ENCODE measurements at places on chromosomes 2 and 18.

- no peak for DNase-seq
Measured at GRCh38 chr18:35491700-35492077, 6.1 kb downstream of the INO80C start.

DNA sequence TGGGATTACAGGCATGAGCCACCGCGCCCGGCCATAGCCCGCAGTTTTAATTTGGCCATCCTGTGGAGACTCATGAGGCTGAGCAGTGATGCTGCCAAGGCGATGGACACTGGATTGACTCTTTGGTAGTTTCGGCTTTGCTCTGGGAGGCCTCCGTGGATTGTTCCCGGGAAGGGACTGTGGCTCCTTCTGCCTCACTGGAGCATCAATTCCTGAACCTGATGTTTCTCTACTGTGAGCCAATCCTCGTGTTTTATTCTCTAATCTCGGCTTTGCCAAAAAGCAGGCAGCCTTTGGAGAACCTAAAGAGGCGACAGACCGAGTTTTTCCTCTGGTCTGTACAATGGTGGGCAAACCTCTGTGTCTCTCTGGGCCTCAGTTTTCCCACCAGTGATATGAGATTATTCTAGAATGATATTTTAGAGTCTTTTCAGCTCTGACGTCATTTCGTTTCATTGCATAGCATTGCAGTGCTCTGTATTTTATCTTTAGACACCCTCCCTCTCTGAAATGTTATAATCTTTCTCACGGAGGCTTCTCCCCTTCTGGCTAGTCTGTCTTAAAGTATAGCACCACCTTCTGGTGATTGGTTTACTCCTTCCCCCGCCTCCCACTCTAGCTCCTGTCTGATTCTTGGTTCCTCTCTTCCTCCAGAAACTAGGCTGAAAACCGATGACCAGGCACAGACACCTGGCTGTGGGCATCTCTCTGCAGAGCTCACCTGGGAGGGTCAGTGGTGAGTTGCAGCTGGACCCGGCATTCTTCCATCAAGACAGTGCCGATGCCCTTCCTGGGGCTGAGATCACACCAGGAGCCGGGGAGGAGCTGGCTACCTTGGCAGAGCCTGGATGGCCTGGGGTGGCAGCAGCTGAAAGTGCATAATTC lies 341.3 kb downstream of the MYCN start:
- DNase-seq = no peak

DNA sequence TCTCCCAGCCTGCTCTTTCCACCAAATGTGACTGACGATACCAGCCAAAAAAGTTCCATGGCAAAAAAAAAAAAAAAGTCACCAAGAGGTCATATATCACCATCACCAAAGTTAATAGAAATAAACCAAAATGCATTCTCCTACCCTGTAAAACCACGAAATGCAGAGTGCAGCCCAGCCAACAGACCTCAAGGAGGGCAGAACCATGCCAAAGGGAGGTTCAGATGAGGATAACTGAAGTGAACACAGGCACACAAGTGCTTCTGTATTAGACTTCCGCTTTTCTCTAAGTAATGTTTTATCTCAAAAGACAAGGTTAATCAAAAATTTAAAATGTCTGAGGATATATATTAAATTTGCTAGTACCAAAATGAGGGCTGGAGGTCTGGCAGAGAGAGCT lies 5.5 kb downstream of the SERPINE2 start:
- DNase-seq = no peak

GRCh38 chr2:103179798-103180197 lies 418.0 kb downstream of the TMEM182 start:
- no peak for DNase-seq

- no peak for DNase-seq
Measured at GRCh38 chr2:145723872-145724271, 1204.0 kb upstream of the ZEB2 start.

GRCh38 chr18:45381282-45381681 lies 234.0 kb upstream of the SLC14A2 start:
- no peak for DNase-seq

DNA sequence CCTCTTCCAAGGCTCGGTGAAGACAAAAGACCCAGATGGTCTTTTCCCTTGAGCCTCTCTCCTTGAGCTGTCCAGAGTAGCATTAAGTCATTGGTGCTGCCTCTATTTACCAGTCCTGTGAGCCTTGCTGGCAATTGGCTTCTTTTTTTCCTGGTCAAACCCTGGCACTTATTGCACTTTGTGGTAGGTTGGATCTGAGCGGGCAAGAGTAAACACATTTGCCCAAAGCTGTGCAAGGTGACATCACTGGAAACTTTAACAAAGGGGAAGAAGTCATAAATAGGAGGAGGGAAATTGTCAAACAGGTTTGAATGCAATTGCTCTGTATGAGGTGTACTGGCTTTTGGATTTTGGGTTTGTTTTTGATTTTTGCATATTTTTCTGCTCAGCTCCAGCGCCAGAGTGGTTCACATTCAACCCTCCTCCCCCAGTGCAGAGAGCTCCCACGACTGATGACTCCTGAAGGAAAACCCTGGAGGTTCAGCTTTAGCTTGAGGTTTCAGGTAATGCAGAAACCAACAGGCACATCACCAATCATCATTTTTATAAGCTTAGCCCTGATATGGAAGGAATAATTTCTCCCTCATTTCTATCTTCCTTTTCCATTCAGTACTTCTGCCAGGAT lies 8.3 kb downstream of the KCNE4 start:
- no peak for DNase-seq

GRCh38 chr2:169260246-169260645 lies 102.1 kb downstream of the LRP2 start:
- DNase-seq = no peak

DNA sequence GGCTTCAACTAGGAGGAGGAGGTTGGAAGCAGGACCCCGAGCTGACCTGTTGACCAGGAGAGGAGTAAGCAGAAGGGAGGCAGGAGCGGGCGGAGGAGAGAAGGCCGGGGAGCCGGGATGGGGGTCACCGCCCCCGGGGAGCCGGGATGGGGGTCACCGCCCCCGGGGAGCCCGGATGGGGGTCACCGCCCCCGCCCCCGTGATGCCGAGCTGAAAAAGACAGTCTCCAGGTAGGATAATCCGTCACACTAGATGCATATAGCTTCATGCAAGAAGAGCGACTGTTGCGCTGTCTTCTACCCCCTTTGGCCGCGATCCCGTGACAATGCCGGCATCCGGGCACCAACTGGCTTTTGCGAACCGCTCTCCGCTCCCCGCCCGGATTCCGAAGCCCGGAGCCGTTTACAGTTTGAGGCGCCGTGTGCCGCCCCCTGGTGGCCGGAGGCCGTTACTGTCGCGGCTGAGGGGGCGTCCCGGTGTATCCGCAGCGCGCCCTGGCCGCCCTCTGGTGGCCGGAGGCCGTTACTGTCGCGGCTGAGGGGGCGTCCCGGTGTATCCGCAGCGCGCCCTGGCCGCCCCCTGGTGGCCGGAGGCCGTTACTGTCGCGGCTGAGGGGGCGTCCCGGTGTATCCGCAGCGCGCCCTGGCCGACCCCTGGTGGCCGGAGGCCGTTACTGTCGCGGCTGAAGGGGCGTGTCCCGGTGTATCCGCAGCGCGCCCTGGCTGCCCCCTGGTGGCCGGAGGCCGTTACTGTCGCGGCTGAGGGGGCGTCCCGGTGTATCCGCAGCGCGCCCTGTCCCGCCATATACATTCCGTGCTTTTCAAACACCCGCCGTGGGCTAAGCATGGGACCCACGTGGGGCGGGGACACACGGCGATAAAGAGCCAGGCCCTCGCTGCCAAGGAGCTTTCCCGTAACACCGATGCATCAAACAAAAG lies 89.6 kb downstream of the ACTR3 start:
- no peak for DNase-seq

GRCh38 chr18:362311-363290 lies 94.8 kb upstream of the THOC1 start:
- no peak for DNase-seq

DNA sequence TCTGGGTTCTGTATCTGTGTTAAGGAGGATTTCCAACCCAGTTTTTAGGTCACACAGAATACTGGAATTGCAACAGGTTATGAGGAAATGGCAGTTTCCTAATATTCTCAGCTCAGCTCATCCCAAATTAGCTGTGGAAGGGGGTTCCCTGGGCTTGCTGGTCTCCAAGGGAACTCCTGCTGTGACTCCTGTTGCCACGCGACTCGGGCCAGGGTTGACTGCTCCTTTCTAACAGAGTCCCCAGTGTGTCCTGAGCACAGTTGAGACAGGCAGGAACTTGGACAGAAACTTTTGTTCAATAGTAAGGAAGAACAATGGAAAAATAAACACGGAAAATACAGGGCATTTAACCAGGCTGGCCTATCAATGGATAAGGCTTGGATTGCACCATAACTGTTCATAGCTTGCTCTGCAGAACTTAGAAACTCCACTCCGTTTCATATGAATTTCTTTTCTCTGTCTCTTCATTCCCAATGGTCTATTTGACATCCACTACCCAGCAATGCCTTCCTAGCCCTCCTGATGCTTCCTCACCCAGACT lies 3.8 kb upstream of the ROCK2 start:
- no peak for DNase-seq

- no peak for DNase-seq
Measured at GRCh38 chr2:230496891-230497290, 80.9 kb downstream of the SP100 start.

GRCh38 chr2:154952346-154952980 lies 254.0 kb downstream of the KCNJ3 start:
- no peak for DNase-seq

DNA sequence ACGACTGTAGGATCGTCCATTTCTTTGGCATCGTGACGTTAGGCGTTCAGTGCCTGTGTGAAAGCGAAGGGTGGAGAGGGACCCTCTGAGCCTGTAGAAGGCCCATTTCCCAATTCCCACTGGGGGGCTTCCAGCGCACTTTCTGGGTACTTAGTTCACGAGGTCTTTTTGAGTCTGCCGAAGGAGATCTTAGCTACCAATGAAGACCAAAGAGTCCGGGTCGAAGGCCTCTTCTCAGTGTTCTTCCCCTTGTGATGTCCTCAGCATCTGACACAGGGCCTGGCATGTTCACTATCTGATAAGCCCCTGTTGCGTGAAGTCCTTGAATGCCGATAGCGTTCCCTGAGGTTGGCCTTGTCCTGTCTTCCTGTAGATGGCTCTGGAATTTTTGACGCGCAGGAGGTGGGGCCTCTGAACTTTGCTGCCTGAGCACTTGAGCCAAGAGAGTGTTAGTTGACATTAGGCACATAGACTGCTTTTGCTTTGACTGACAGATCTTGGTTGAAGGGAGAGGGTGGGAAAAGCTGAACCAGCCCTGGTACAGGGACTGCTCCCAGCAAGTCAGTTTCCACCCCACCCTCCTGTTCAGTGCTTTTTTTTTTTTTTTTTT lies 52.8 kb downstream of the LDLRAD4 start:
- no peak for DNase-seq

GRCh38 chr2:29765721-29766120 lies 155.7 kb downstream of the ALK start:
- no peak for DNase-seq

DNA sequence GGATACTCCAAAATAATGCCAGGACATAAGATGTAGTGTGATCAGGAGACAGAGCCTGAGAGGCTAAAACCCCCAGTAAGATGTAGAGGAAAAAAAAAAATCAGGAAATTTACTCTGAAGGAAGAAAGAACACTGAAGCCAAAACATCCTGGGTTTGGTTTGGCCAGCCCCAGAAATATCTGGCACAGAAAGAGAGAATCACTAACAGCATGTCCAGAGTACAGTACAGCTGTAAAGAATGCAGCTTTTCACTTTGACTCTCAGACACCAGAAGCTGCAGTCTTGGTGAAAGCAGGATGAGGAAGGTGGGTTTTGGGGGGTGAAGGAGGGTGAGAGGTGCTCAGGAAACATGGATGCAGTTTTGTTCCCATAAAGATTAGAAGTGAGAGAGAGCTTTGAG lies 1577.7 kb upstream of the ACVR2A start:
- no peak for DNase-seq

GRCh38 chr2:33277002-33277426 lies 199.4 kb upstream of the RASGRP3 start:
- DNase-seq = no peak

- no peak for DNase-seq
Measured at GRCh38 chr2:120342446-120342845, 3.5 kb upstream of the INHBB start.

- no peak for DNase-seq
Measured at GRCh38 chr2:18703555-18703954, 114.2 kb upstream of the NT5C1B start.

GRCh38 chr18:21463718-21464117 lies 136.8 kb downstream of the ESCO1 start:
- no peak for DNase-seq

DNA sequence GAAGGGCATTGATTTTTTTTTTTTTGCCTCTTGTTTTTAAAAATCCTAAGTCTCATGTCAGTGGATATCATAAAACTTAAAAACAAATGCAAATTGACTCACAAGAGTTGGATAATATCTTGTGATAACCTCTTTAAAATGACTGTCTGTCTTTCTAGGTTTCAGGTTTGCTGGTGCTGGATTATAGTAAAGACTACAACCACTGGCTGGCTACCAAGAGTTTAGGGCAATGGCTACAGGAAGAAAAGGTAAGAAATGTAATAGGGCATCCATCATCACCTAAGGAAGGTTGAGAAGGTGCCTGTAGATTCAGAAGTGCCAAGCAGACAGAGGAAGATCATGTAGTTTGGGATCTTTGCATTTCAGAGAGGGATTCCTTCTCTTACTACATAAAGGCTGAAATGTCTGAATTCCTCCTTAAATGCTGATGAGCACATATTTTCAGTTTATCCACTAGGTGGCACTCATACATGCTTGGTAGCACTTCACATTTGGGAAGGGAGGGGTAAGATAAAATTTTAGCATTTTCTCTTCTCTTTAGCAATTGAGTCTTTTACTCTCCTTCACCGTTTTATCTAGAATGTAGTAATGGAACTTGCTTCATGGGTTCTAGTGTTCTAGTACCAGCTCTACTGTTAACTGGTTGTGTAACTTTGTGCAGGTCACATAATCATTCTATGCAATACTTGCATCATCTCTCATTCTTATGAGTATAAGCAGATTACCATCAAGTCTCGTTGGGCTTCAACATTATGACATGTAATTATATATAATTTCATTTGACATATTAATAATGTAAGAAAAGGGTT lies 21.1 kb downstream of the CPS1 start:
- DNase-seq = no peak

DNA sequence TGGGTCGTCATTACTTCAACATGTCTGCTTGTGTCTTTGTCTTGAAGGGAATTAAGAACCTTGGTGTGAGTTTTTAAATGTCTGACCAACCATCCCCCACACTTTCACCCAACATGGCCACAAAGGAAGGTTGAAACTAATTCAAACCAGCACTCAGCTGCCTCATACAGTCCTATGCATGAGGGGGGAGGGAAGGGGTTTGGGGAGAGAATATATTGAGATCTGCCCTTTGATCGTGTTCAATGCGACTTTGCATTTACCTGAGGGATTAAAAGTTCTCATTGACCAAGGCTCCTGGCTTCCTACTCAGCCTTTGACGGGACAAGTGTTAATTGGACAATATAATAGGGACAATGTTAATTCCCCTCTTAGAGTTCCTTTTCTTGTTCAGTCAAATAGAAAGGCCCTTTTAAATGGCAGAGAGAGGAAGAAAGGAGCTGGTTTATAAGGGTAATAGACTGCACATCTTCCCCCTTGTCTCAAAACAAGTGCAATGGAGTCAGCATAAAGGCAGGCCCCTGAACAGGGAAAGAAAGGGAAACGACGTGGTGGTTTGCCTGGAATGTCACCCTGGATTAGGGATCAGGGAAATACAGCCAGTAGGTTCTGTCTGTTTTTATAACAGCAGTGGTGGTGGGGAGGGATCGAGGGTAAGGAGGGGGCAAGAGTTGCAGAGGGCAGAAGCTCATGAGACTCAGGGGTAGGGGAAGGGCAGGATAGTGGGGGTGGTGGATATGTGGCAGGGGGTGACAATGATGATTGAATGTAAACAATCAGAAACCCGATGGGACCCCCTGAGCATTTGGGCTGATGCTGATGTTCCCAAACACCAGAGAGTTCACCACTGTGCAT lies 198.7 kb downstream of the MYCN start:
- no peak for DNase-seq

- DNase-seq = no peak
Measured at GRCh38 chr2:1856475-1856874, 112.2 kb upstream of the PXDN start.

All from stimulated activated CD8-positive, alpha-beta memory T cell treated with anti-CD3 and anti-CD28 coated beads, Interleukin-4, amount 100 ng/mL, for 1 hour (primary cell).